ENCODE measurements at places on chromosomes 6 and 20. TPM values are rescaled to one million over a fixed set of nuclear protein-coding genes. Genes with fewer than 3 reads are reported as not detected.

DNA sequence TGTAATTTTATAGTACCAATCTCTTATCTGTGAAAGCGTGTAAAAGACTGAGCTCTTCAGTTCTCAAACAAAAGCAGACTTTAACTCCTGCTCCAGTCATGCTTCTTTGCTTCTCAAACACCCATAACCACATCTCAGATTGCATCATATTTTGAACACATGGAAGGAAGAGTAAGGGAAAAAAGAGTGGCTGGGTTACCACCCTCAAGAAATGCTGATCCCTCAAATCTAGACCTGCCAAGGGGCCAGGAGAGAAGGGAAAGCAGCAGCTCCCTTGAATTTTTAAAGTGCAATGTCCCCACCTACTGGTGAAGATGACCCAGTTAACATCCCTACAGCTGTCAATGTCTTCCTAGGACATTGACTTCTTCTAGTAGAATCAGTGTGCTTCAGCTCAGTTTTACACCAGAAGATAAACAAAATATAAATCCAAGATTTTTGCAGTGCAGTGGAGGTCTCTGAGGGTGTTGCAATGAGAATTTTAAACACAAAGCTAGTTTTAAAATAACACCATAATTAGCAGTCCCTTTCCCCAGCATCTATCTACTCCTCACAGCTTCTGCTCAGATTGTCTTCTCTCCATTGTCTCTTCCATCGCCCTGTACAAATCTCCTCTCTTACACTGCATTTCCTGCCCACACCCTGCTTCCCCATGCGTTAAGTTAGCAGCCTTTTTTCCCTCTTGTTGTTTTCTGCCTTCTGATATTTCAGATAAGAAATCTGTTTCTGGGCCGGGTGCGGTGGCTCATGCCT, 22.6 kb upstream of the HLA-DQB2 start:
- H3K36me3 ChIP-seq, result no peaks in the 10 kb centered on the region
- no peak overlapping the region for H3K4me3 ChIP-seq
- H3K27ac ChIP-seq, result no peak overlapping the region
- no peaks in the 10 kb centered on the region for H3K4me1 ChIP-seq
- peak; percentile 33 for DNase-seq
- peaks cover 3% of the 10 kb centered on the region for H3K27me3 ChIP-seq

GRCh38 chr6:25239498-25239897, 39.7 kb upstream of the CARMIL1 start:
- no peak overlapping the region for H3K27ac ChIP-seq
- H3K27me3 ChIP-seq, result peaks cover 7% of the 10 kb centered on the region
- DNase-seq, result no peak
- H3K4me1 ChIP-seq, result peaks cover 1% of the 10 kb centered on the region
- no peak overlapping the region for H3K4me3 ChIP-seq

- H3K4me1 ChIP-seq, result peaks cover 17% of the 10 kb centered on the region
- H3K27ac ChIP-seq, result no peak overlapping the region
- H3K4me3 ChIP-seq, result no peak overlapping the region
- DNase-seq, result no peak
- H3K27me3 ChIP-seq, result no peaks in the 10 kb centered on the region
- peaks cover 8% of the 10 kb centered on the region for H3K36me3 ChIP-seq
Measured at GRCh38 chr20:12942123-12942522, 66.6 kb upstream of the SPTLC3 start.

- peak overlapping the region; percentile 90 for H3K4me3 ChIP-seq
- H3K36me3 ChIP-seq, result no peaks in the 10 kb centered on the region
- H3K27me3 ChIP-seq, result peaks cover 18% of the 10 kb centered on the region
- peak overlapping the region; percentile 84 for H3K27ac ChIP-seq
- DNase-seq, result peak; percentile 16
- H3K4me1 ChIP-seq, result peaks cover 37% of the 10 kb centered on the region
Measured at GRCh38 chr6:32665661-32666060, 796 bp downstream of the HLA-DQB1 start.

DNA sequence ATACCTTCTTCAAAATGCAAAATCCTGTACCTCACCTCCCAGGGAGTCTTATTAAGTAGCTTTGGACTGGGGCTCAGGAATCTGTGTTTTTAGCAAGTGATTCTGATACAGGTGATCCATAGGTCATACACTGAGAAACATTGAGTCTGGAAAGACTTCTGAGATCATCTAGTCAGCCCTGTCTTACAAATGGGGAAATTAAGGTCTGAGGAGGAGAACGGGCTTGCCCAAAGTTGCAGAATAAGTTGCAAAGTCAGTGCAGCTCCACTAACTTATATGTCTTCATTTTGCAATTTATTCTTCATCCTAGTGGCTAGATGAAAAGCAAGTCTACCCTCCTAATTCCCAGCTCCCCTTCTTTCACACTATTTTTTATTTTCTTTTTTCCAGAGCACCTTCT, 28.9 kb downstream of the KCNS1 start:
- H3K27me3 ChIP-seq, result peaks cover 4% of the 10 kb centered on the region
- H3K36me3 ChIP-seq, result peaks cover 13% of the 10 kb centered on the region
- H3K4me1 ChIP-seq, result peaks cover 57% of the 10 kb centered on the region
- H3K4me3 ChIP-seq, result no peak overlapping the region
- peak overlapping the region; percentile 53 for H3K27ac ChIP-seq
- DNase-seq, result no peak

- no peak overlapping the region for H3K4me3 ChIP-seq
- H3K27ac ChIP-seq, result no peak overlapping the region
- no peak for DNase-seq
- H3K27me3 ChIP-seq, result peaks cover 20% of the 10 kb centered on the region
- H3K36me3 ChIP-seq, result no peaks in the 10 kb centered on the region
Measured at GRCh38 chr20:57505979-57506378, 19.0 kb downstream of the CTCFL start.

GRCh38 chr6:43707269-43707668, 19.7 kb upstream of the MRPS18A start:
- no peaks in the 10 kb centered on the region for H3K27me3 ChIP-seq
- no peak for DNase-seq
- no peaks in the 10 kb centered on the region for H3K4me1 ChIP-seq
- no peak overlapping the region for H3K27ac ChIP-seq

DNA sequence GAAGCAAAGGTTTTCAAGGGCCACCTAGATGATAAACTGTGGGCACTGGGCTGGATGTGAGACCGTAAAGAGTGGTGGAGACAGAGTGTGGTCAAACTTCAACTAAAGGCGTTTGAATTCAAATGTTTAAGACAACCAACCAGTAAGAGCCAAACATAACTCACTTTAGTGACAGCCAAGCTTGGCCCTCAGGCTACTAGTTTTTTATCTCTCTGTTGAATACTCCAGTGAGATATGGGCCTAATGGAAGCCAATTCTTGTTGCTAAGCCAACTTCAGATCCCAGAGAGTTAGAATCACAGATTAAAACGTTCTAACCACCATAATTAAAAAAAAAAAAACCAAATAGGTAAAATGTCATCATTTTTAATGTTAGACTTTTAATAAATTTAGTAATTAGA, 57.3 kb downstream of the TRMT6 start:
- no peaks in the 10 kb centered on the region for H3K36me3 ChIP-seq
- no peak for DNase-seq
- H3K27me3 ChIP-seq, result peaks cover 11% of the 10 kb centered on the region

- peaks cover 6% of the 10 kb centered on the region for H3K4me1 ChIP-seq
- H3K27me3 ChIP-seq, result no peaks in the 10 kb centered on the region
- H3K36me3 ChIP-seq, result peaks cover 15% of the 10 kb centered on the region
- no peak overlapping the region for H3K4me3 ChIP-seq
- no peak for DNase-seq
Measured at GRCh38 chr6:108697561-108698161, 136.9 kb downstream of the FOXO3 start.

GRCh38 chr6:35557239-35557638, 44.5 kb upstream of the TULP1 start:
- peaks cover 4% of the 10 kb centered on the region for H3K4me1 ChIP-seq
- no peak for DNase-seq
- no peak overlapping the region for H3K27ac ChIP-seq
- H3K36me3 ChIP-seq, result no peaks in the 10 kb centered on the region

DNA sequence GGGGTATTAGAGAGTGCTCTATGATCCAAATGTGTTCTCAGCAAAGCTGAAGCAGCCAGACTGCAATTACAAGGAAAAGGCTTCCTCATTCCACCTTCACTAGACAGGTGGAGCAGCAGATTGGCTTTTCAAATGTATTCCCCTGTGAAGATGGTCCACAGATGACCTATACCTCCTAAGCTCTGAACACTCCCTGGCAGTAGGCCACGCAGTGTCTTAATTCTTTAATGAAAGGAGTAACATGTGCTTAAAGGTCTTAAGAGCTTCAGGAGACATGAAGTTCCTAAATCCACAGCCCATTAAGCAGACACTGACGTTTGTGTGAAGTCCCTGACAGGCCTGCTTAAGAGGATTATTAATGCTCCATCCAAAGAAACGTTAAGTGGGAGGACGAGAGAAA, 138.9 kb upstream of the NUP153 start:
- DNase-seq, result no peak
- no peaks in the 10 kb centered on the region for H3K4me1 ChIP-seq
- H3K27me3 ChIP-seq, result no peaks in the 10 kb centered on the region
- no peak overlapping the region for H3K27ac ChIP-seq
- H3K36me3 ChIP-seq, result peaks cover 4% of the 10 kb centered on the region

- peak overlapping the region; percentile 35 for H3K27ac ChIP-seq
- no peak overlapping the region for H3K4me3 ChIP-seq
- H3K27me3 ChIP-seq, result no peaks in the 10 kb centered on the region
- DNase-seq, result no peak
- H3K4me1 ChIP-seq, result peaks cover 14% of the 10 kb centered on the region
Measured at GRCh38 chr20:57445298-57445697, 54.1 kb downstream of the RBM38 start.

- H3K4me3 ChIP-seq, result no peak overlapping the region
- H3K27me3 ChIP-seq, result peaks cover 3% of the 10 kb centered on the region
- no peak overlapping the region for H3K27ac ChIP-seq
- peaks cover 60% of the 10 kb centered on the region for H3K36me3 ChIP-seq
- no peaks in the 10 kb centered on the region for H3K4me1 ChIP-seq
- DNase-seq, result no peak
Measured at GRCh38 chr6:161117308-161117707, 125.7 kb downstream of the MAP3K4 start.

GRCh38 chr20:25457886-25458680, 50.6 kb downstream of the GINS1 start:
- no peaks in the 10 kb centered on the region for H3K36me3 ChIP-seq
- peaks cover 2% of the 10 kb centered on the region for H3K27me3 ChIP-seq
- H3K4me3 ChIP-seq, result no peak overlapping the region
- no peak overlapping the region for H3K27ac ChIP-seq
- H3K4me1 ChIP-seq, result no peaks in the 10 kb centered on the region

- no peak overlapping the region for H3K27ac ChIP-seq
- peaks cover 5% of the 10 kb centered on the region for H3K4me1 ChIP-seq
- no peak overlapping the region for H3K4me3 ChIP-seq
- H3K36me3 ChIP-seq, result no peaks in the 10 kb centered on the region
- DNase-seq, result no peak
- H3K27me3 ChIP-seq, result peaks cover 3% of the 10 kb centered on the region
Measured at GRCh38 chr6:138550346-138550767, 51.1 kb upstream of the NHSL1 start.

DNA sequence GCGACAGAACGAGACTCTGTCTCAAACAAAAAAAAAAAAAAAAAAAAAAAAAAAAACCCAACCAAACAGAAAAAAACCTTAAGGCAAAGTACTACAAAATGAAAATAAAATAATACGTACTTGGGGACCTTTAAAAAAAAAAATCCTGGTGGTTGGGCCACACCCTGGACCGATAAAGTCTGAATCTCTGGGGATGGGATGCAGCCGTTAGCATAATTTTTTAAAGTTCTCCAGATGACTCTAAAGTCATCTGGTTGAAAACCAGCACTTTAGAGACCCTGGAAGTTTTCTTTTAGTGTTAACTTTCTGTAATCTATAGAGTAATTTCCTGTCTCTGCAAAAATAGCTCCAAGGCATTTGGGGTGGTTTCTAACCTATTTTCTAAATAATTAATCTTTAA, 142.9 kb upstream of the SALL4 start:
- H3K4me1 ChIP-seq, result no peaks in the 10 kb centered on the region
- DNase-seq, result no peak
- no peaks in the 10 kb centered on the region for H3K27me3 ChIP-seq
- no peak overlapping the region for H3K27ac ChIP-seq

- no peaks in the 10 kb centered on the region for H3K36me3 ChIP-seq
- DNase-seq, result peak; percentile 76
- peaks cover 17% of the 10 kb centered on the region for H3K27me3 ChIP-seq
- peak overlapping the region; percentile 86 for H3K27ac ChIP-seq
- H3K4me3 ChIP-seq, result peak overlapping the region; percentile 26
Measured at GRCh38 chr20:62977613-62978560, 25.4 kb downstream of the SLC17A9 start.

- H3K4me3 ChIP-seq, result no peak overlapping the region
- H3K27me3 ChIP-seq, result peaks cover 2% of the 10 kb centered on the region
- H3K4me1 ChIP-seq, result peaks cover 8% of the 10 kb centered on the region
- no peak overlapping the region for H3K27ac ChIP-seq
- no peak for DNase-seq
Measured at GRCh38 chr20:37387519-37388269, 41.8 kb downstream of the SRC start.

- peaks cover 9% of the 10 kb centered on the region for H3K27me3 ChIP-seq
- H3K4me3 ChIP-seq, result no peak overlapping the region
- H3K36me3 ChIP-seq, result no peaks in the 10 kb centered on the region
- H3K27ac ChIP-seq, result no peak overlapping the region
- H3K4me1 ChIP-seq, result no peaks in the 10 kb centered on the region
Measured at GRCh38 chr6:33000055-33000454, 9.3 kb downstream of the HLA-DOA start.

GRCh38 chr20:403582-403957, 4.5 kb upstream of the RBCK1 start:
- H3K4me1 ChIP-seq, result peaks cover 17% of the 10 kb centered on the region
- H3K27me3 ChIP-seq, result peaks cover 10% of the 10 kb centered on the region
- H3K27ac ChIP-seq, result no peak overlapping the region
- H3K36me3 ChIP-seq, result peaks cover under 1% of the 10 kb centered on the region
- no peak for DNase-seq
- no peak overlapping the region for H3K4me3 ChIP-seq

- no peak overlapping the region for H3K27ac ChIP-seq
- H3K27me3 ChIP-seq, result peaks cover 6% of the 10 kb centered on the region
- peaks cover 4% of the 10 kb centered on the region for H3K4me1 ChIP-seq
- no peak for DNase-seq
Measured at GRCh38 chr20:23627501-23627900, 10.3 kb downstream of the CST3 start.

- no peak overlapping the region for H3K27ac ChIP-seq
- no peak overlapping the region for H3K4me3 ChIP-seq
- H3K27me3 ChIP-seq, result no peaks in the 10 kb centered on the region
- no peaks in the 10 kb centered on the region for H3K4me1 ChIP-seq
Measured at GRCh38 chr6:14692208-14692607, 553.7 kb upstream of the JARID2 start.

The SLC22A23 gene
- polyA plus RNA-seq, result 0.14 TPM

The DIDO1 gene
- polyA plus RNA-seq, result 48.8 TPM

The SLC17A4 gene
- not detected for polyA plus RNA-seq

The LAMA4 gene
- polyA plus RNA-seq, result not detected

The TCF15 gene
- polyA plus RNA-seq, result not detected

The ARMH2 gene
- not detected for polyA plus RNA-seq

The FANCE gene
- 2.2 TPM for polyA plus RNA-seq
